Body of pancreas (tissue), 4 donors: ENCODE measurements at places on chromosomes 13 and 19.
A peak's percentile ranks its signal among the peaks of the same experiment; 100 is the strongest.

DNA sequence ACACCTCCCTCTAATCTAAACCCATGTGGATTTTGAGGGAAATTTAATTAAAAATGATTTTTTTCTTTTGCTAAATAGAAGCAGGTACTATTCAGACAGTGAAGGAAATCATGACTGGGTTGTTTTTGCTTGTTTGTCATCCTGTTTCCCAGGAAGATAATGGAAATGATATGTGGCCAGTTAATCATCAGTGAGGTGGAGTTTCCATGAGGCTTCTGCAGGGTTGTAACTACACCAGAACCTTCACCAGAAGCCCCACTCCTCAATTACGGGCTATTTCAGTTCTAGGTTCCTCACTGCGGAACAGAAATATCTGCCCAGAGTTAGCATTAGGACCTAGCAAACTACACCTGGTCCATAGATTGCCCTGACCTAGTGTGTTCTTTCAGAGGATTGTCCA lies 394.0 kb downstream of the DLEU7 start:
- no peak for DNase-seq

GRCh38 chr19:46124638-46125115 lies at the start of gene IGFL3:
Gene IGFL3, minus strand, starts transcription at chr19:46124688. Its CDS starts 39 bp downstream, at chr19:46124649.
- no peak for DNase-seq

- DNase-seq: peak; percentile 31
Measured at GRCh38 chr19:42693760-42694350, 46.4 kb downstream of the PSG3 start.

DNA sequence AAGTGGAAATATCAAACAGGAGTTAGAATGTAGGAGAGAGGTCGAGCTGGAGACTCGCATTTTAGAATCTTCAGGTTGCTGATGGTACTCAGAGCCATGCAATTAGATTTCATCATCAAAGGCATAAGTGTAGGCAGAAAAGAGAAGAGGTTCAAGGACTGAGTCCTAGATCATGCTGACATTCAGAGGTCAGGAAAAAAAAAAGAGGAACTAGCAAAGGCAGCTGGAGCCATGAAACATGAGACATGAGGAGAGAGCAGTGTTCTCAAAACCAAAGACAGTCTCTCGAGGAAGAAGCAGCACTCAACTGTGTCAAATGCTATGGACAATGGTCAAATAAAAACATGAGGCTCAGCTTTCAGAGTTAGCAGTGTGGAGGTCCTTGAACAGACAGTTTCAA lies 12.4 kb upstream of the TPP2 start:
- DNase-seq: no peak

- DNase-seq: no peak
Measured at GRCh38 chr13:39378306-39378705, 224.7 kb downstream of the LHFPL6 start.

DNA sequence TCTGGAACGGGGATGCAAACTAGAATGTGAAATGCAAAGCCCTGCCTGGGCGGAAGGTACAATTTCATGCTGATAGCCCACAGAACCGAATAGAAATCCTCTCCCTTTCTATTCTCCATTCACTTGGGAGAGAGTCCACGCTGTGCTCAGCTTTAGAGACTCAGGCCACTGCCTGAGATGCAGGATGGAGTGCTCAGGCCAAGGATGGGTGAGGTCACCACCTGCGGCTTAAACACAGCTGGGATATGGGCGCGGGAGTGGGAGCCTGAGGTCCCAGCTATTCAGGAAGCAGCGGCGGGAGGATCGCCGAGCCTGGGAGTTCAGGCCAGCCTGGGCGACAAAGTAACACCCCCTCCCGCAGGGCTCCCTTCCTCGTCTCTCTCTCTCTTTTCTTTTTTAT lies 446 bp upstream of the ZNF83 start:
- peak; percentile 18 for DNase-seq
